ENCODE measurements at places on chromosomes 16 and 17.

DNA sequence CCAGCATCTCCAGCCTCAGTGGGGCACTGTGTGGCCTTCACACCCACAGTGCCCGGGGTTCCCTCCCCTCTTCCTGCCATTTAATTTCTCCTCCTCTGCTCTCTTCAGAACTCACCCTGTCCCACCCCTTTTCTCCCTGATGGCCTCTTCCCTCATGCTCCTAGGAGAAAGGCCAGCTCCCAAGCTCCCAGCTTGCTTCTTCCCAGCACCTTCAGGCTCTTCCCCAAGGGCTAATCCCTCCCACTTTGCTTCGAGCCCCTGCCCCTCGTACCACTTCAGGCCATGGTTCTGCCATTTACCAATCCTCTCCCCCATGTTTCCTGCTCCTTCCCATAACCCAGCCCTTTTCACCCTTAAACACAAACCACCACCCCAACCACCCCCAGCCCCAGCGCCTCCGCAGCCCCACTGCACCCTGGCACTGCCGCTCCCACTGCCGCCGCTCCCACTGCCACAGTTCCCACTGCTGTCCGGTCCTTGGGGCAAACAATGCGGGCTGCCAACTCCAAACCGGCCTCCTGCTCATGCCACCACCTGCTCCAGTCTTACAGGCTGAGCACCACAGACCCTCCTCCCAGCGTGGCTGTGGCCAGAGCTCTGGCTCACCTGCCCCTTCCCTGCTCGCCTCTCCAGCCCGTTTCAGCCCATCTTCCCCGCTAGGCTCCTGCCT is 28.6 kb downstream of the ADAM11 start:
- DNase-seq: no peak

DNA sequence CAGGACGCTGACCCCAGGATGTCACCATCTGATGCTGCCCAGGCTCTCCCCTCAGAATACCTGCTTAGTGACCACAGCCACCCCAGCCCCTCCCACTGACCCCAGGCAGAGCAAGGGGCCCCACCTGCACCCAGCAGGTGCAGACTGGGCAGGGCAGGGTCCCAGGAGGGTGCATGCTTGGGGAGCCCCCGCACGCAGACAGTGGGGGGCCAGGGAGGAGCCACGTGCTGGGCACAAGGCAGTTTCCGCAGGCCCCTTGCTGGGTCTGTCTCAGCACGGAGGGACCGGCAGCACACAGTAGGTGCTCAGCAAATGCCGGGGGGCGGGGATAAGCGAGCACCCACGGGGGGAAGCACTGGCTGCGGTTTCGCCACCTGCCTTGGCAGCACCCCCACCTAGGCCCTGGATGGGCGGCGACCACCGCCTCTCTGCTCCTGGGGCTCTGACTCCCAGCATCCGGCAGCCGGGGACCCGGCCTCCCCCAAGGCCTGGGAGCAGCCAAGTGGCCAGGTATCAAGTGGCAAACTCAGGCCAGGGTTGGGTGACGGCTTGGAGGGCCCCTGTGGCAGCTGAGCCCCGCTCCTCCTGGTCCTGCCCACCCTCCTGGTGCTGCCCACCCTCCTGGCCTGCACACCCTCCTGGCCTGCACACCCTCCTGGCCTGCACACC is 18.7 kb upstream of the SSTR5 start:
- DNase-seq: no peak

DNA sequence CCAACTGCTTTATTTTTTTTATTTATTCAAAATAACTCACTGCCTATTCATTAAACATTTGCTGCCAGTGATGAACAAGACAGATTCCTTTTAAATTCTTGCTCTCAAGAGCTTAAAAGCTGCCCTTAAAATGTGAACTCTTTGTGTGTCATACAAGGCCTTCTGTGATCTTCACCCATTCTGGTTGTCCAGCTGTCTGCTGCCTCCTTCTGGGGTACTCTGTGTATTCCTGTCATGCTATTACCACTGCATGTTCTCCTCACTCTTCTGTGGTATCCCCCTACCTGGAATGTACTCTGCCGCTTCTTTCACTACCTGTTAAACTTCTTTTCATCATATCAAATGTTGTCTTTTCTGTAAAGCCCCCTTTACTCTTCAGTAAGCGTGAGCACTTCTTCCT is 165.8 kb downstream of the CHD9 start:
- no peak for DNase-seq

DNA sequence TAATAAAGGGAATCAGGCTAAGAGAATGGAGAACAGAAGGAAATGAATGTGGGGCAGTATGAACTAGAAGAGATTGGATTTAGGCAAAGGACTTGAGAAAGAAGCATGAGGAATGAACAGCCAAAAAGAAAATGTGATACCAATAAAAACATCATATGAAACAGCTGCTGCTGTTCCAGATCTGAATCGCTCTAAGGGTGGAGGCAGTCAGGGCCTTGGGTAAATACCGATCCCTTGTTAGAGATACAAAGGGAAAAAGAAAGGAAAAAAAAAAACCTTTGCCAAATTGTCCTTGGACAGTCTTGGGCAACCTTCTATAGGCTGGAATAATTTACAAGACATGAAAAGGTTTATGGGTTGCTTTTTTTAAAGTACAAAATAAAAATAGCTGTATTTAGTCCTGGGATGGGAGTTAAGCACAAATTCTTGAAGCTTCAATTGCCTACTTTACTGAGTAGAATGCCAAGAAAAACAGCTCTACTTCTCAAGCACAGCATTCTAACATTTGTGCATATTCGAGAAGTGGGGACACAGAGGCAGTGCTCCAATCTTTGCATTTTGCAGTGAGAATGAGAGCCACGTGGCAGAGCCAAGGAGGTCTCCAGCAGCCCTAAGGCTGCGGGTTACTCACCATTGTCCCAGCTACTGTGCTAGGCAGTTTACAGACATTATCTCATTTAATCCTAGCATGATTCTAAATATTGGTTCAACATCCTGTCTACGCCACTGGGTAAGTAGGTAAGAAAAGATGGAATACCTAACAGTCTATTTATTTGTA is 43.3 kb upstream of the PSMD7 start:
- DNase-seq: no peak

DNA sequence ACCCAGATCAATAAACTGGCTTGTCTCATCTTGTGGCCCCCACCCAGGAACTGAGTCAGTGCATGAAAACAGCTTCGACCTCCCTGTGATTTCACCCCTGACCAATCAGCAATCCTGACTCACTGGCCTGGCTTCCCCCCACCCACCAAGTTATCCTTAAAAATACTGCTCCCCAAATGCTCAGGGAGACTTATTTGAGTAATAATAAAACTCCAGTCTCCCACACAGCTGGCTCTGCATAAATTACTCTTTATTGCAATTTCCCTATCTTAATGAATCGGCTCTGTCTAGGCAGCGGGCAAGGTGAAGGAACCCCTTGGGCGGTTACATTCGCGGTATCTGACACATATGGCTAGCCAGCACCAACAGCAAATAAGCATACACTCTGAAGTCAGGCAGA is 9.8 kb upstream of the RABEP1 start:
- DNase-seq: no peak

GRCh38 chr17:44171931-44172455 is 1.5 kb downstream of the ASB16 start:
- no peak for DNase-seq

DNA sequence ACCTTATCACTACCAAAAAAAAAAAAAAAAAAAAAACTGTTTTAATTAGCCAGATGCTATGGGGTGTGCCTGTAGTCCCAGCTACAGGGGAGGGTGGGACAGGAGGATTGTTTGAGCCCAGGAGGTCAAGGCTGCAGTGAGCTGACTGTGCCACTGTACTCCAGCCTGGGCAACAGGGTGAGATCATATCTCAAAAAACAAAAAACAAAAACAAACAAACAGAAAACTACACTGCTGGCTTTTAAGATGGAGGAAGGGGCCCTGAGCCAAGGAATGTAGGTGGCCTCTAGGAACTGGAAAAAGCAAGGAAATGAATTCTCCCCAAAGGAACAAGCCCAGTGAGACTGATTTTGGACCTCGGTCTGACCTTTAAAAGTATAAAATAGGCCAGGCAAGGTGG is 61.4 kb downstream of the BEAN1 start:
- peak; percentile 19 for DNase-seq

DNA sequence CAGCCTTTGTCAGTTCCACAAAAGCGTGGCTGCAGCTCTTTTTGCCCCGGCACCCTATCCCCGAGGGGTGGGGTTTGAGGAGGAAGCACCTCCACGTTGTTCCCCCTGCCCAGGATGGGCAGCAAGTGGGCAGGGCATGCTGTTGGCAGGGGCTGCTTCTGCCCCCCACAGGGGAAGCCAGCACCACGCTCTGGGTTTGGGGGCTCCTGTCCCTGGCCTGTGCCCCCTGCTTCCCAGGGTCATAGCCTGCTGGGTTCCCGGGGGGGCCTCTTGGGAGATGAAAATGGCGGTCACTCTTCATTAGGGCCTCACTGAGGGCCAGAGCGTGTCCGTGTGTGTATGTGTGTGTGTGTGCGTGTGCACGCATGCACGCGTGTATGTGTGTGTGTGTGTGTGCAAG is 22.8 kb downstream of the LASP1 start:
- peak; percentile 59 for DNase-seq

- no peak for DNase-seq
These were observed 79.6 kb downstream of the BRIP1 start for GRCh38 chr17:61783556-61784304.

DNA sequence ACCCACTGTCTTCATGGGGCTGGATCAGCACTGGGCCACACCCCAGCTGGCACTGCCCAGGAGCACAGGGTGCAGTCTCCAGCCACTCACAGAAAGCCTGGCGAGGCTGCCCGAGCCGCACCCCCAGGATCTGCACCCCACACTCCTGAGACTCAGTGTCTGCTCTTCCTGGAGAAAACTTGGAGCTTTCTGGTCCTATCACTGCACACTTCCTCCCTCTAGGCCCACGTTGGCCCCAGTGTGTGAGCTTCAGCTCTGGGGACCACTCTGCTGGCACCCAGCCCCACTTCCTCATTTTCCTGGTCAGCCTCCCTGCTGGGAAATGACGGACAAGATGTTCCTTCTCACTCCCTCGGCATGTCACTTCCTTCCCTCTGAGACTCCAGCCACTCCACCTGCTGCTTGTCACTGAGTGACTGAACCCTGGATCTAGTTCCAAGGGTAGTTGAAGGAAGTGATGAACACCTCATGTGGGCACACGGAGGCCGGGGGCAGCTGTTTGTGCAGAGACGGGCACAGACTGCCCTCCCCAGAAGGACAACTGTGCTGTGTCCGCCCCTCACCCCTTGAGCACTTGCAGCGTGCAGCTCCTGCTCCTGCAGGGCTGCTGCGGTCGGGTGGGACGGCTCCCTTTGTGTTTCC is 29.0 kb downstream of the ZC3H18 start:
- DNase-seq: no peak

DNA sequence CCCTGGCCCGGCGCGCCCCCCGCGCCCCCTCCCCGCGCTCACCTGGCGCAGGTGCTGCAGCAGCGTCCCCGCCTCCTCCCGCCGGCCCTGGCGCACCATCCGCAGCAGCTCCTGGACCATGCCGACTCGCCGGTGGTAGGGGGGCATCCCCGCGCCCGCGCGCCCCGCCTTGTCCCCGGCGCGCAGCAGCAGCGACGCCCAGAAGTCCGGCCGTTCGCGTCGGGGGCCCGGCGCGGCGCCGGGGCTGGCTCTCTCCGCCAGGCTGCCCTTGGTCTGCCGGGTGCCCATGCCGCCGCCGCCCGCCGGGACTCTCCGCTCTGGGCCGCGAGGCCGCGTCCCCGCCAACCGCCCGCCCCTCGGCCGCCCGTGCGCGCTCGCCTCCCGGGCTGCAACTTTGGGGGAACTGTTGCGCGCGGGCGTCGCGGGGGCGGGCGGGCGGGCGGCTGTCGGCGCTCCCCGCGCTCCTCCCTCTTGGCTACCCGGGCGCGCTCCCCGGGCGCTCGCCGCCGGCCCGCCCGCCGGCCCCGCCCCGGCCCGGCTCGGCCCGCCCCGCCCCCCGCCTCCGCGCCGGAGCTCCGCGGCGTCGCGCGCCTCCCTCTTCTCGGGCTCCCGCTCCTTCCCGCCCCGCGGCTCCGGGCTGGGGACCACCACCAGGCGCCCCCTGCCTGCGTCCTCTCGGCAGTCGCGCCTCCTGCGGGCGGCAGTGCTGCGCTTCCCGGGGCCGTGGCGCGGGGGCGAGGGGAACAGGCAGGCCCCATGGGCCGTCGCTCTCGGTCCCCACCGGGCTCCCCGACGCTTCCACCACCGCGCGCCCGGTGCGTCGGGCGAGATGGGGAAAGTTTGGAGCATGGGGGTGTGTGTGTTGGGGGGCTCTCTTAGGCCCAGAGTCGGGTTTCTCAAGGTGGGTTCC is at the start of gene LRRC75A:
LRRC75A (minus strand) TSS at position 491 of the 910 bp plus-strand sequence; CDS start at position 288, 203 bp downstream.
- DNase-seq: peak; percentile 84

DNA sequence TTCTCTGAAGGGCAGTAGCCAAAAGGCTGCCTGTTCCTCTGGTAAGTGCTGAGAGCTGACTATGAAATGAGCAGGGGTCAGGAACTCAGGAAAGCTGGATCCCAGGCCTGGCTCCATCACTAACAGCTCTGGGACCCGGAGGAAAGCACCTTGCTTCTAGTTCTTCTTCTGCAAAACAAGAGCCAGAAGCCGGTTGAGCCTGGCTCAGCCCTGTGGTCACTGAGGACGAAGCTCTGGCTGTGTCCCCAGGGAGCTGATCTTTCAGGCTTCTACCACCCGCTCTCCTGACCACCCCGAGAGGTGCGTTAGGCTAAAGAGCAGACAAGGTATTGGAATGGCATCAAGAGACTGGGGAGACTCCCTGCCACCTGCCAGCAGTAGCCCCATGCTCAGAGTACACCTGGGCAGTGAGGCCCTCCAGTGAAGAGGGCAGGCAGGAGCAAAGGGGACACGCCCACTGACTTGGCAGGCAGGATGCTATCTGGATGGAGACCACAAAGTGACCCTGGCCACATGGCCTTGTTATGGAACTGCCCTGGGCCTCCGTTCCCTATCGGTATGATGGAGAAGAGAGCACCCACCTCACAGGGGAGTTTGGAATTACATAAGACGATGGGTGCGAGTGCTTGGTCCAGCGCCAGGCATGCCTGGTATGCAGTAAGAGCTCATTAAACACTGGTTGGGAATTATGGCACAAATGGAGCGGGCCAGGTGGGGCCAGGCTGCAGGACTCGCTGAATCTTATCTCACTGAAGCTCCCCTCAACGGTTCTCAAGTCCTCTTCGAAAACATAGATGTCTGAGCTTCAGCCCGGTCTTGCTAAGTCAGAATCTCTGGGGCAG is 61.4 kb downstream of the COG7 start:
- no peak for DNase-seq

GRCh38 chr17:66469461-66469860 is 167.0 kb downstream of the PRKCA start:
- no peak for DNase-seq

DNA sequence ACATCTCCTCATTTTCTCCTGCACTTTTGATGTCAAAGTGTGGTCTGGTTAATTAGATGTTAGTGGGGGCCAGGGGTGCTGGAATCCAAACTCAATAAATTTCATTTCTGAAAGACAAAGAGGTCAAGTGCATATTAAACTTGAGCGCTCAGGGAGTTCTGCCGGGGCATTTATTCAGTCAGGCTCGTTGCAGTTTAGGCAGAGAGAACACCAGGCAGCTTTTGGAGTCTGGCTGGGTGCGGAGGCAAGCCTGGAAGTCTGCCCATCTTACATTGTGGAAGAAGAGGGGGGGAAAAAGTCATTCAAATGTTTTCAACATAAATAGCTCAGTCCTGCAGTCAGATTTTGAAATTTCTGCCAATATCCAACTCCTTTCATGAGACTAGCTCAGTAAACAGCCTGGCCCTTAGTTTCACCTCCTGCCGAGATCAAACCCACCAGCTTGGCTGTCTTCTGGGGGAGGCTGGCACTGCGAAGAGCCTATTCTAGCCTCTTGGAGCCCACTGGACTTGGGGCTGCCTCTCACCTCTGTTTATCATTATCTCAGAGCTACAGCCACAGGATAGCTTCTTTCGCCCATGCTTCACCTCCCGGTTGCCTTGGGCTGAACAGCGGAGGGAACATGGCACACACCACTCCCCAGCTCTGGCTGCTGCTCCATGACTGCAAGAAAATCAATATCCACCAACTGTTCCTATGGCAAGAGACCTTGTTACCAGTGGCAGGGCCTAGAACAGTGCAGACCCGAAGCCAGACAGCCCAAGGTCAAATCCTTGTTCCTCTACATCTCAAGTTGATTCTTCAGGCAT is 177.4 kb upstream of the CDH5 start:
- no peak for DNase-seq
